ENCODE measurements at places on chromosomes 5 and 9. TPM values are rescaled to one million over a fixed set of nuclear protein-coding genes. Genes with fewer than 3 reads are reported as not detected.

Gene ZNF169
- 10.0 TPM for total RNA-seq

Gene TRAF1
- 1.5 TPM for total RNA-seq

Gene FGF1
- 0.90 TPM for total RNA-seq

Gene BRIX1
- total RNA-seq = 13.6 TPM

Gene PCDHA5
- total RNA-seq = 0.13 TPM

Gene MARVELD2
- 51.0 TPM for total RNA-seq

Gene KIAA0825
- 1.1 TPM for total RNA-seq

Gene GARIN3
- not detected for total RNA-seq

DNA sequence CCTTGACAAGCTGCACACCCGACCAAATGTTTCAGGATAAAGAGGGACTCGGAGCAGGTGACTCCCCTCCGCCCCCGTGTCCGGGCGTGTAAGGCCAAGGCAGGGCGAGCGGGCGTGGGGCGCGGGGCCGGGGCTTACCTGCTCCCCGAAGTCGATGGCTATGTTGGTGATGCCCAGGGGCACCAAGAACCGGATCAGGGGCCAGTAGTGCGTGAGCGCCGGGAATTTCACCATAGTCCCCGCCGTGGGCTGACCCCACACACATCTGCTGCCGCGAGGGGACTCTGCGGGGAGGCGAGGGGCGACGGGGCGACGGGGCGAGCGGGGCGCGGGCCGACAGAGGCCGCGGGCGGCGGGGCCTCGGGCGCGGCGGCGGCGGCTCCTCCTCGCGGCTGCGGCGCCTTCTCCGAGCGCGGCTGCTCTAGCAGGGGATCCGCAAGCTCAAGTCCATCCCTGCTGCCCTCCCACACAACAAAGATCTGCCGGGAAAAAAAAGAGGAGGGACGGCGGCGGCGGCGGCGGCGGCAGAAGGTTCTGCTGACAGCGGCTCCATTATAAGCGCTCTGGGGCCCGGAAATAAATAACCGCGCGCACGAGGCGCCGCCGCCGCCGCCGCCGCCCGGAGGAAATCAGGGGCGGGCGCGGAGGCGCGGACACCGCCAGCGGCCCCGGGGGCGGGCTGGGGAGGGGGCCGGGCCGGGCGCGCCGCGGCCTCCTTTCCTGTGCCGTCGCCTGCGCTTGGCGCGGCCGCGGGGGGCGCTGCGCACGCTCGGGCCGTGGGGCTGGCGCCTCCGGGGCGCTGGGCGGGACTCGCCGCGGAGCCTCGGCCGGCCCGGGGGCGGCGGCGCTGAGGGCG is at the start of gene ANKH:
ANKH (minus strand) TSS at position 565 of the 856 bp plus-strand sequence; CDS start at position 234, 331 bp downstream.
- no peaks in the 10 kb centered on the region for H3K36me3 ChIP-seq
- peak; percentile 79 for DNase-seq
- H3K27ac ChIP-seq = peak within 1 kb of the TSS; percentile 85
- H3K4me3 ChIP-seq = peak within 1 kb of the TSS; percentile 70
- no peaks in the 10 kb centered on the region for H3K27me3 ChIP-seq
- peaks cover 9% of the 10 kb centered on the region for H3K4me1 ChIP-seq

DNA sequence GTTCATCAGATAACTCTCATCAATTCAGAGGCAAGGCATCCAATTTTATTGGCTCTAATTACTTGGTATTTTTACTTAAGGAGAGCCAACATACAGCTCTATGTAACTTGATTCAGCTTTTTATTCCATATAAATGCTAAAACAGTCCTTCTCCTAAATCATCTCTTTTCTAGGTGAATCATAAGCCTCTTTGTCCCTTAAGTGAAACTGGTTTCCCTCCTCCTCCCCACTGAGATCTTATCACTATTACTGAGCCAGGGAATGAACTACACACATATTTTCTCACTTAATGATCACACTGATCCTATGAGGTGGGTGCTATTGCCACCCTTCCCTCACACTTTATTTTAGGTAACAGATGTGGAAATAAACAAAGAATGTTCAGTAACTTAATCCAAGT is 1143.8 kb downstream of the MAT2B start:
- H3K36me3 ChIP-seq = no peaks in the 10 kb centered on the region
- no peak overlapping the region for H3K27ac ChIP-seq
- no peaks in the 10 kb centered on the region for H3K4me1 ChIP-seq
- no peak overlapping the region for H3K4me3 ChIP-seq

GRCh38 chr9:85430659-85431338 is 311.0 kb downstream of the AGTPBP1 start:
- no peaks in the 10 kb centered on the region for H3K27me3 ChIP-seq
- H3K36me3 ChIP-seq = no peaks in the 10 kb centered on the region
- H3K27ac ChIP-seq = no peak overlapping the region
- H3K4me1 ChIP-seq = no peaks in the 10 kb centered on the region
- no peak overlapping the region for H3K4me3 ChIP-seq
- DNase-seq = no peak

GRCh38 chr9:92747459-92748232 is 17.0 kb downstream of the BICD2 start:
- H3K4me3 ChIP-seq = no peak overlapping the region
- DNase-seq = no peak
- no peaks in the 10 kb centered on the region for H3K27me3 ChIP-seq
- peaks cover 4% of the 10 kb centered on the region for H3K4me1 ChIP-seq
- no peak overlapping the region for H3K27ac ChIP-seq

GRCh38 chr5:38468978-38469706 is 87.3 kb downstream of the LIFR start:
- no peak for DNase-seq
- H3K27ac ChIP-seq = peak overlapping the region; percentile 32
- H3K4me3 ChIP-seq = no peak overlapping the region
- no peaks in the 10 kb centered on the region for H3K27me3 ChIP-seq
- no peaks in the 10 kb centered on the region for H3K4me1 ChIP-seq

DNA sequence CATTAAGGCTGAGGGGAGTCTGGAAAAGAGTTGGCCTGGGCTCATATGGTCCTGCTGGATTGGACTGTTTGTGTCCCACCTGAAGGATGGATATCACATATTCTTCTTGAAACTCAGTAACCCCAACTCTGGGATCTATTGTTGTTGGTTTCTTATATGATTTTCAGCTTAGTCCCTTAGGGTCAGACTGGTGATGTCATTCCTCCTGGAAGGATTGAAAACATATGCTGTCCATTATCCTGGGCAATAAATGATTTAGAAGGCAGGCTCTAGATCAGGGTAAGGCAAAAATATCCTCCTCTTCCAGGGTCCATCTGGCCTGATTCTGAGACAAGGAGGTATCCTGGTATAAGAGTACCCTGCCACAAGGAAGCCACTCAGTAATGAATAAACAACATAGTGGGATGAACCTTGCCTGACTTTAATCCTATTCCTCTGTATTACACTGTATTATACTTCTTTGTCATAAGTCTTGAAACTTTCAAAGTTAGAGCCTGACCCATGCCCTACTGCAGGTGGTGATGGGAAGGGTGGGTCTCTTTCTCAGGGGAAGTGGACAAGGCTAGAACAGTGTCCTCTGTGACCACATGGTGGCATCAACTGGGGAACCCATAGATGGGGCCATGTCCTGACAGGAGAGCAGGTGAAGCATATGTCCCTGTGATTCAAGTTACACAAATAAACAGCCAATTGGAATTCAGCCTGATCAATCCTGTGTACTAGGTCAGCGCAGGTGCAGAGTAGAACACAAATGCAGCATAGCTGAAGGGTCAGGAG is 454.4 kb upstream of the TRPC7 start:
- H3K36me3 ChIP-seq = no peaks in the 10 kb centered on the region
- no peaks in the 10 kb centered on the region for H3K27me3 ChIP-seq
- H3K27ac ChIP-seq = no peak overlapping the region
- H3K4me3 ChIP-seq = no peak overlapping the region
- no peak for DNase-seq

- H3K4me1 ChIP-seq = no peaks in the 10 kb centered on the region
- DNase-seq = no peak
- no peak overlapping the region for H3K27ac ChIP-seq
- H3K27me3 ChIP-seq = no peaks in the 10 kb centered on the region
- H3K36me3 ChIP-seq = no peaks in the 10 kb centered on the region
- no peak overlapping the region for H3K4me3 ChIP-seq
These were observed 133.9 kb downstream of the DROSHA start for GRCh38 chr5:31397926-31398557.

- H3K27me3 ChIP-seq = no peaks in the 10 kb centered on the region
- no peaks in the 10 kb centered on the region for H3K36me3 ChIP-seq
- no peak for DNase-seq
- H3K27ac ChIP-seq = no peak overlapping the region
- H3K4me1 ChIP-seq = no peaks in the 10 kb centered on the region
- H3K4me3 ChIP-seq = no peak overlapping the region
These were observed 117.5 kb upstream of the FSTL4 start for GRCh38 chr5:133729800-133730199.

GRCh38 chr9:88873635-88874034 is 117.6 kb upstream of the S1PR3 start:
- no peak overlapping the region for H3K27ac ChIP-seq
- DNase-seq = no peak
- H3K36me3 ChIP-seq = no peaks in the 10 kb centered on the region
- H3K4me1 ChIP-seq = no peaks in the 10 kb centered on the region
- H3K27me3 ChIP-seq = no peaks in the 10 kb centered on the region
- no peak overlapping the region for H3K4me3 ChIP-seq

GRCh38 chr9:132669319-132669697 is 475 bp downstream of the DDX31 start:
- peak overlapping the region; percentile 94 for H3K27ac ChIP-seq
- no peaks in the 10 kb centered on the region for H3K36me3 ChIP-seq
- no peaks in the 10 kb centered on the region for H3K27me3 ChIP-seq
- H3K4me1 ChIP-seq = no peaks in the 10 kb centered on the region

DNA sequence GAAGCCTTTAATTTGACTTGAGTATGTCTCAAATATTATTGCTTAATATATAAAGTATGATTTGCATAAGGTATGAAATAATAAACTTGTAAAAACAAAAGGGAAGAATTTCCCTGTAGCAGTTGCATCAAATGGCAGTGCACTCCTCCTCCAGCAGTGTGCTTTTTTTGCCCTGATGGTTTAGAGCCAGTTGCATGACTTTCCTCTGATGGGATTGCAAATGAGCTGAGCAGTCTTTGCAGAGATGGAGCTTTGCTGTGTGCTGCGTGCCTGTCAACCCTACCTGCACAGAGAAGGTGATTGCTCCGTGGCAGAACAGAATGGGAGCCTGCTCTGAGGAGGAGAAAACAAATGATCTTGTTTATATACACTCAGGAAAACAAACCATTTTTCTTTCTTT is 22.7 kb upstream of the CATSPER3 start:
- DNase-seq = no peak
- no peaks in the 10 kb centered on the region for H3K36me3 ChIP-seq
- H3K4me1 ChIP-seq = no peaks in the 10 kb centered on the region
- H3K27me3 ChIP-seq = no peaks in the 10 kb centered on the region
- H3K4me3 ChIP-seq = no peak overlapping the region

- H3K27ac ChIP-seq = no peak overlapping the region
- H3K27me3 ChIP-seq = no peaks in the 10 kb centered on the region
- H3K36me3 ChIP-seq = no peaks in the 10 kb centered on the region
- H3K4me1 ChIP-seq = no peaks in the 10 kb centered on the region
- no peak for DNase-seq
These were observed 6.0 kb downstream of the SLC2A6 start for GRCh38 chr9:133472753-133473378.

DNA sequence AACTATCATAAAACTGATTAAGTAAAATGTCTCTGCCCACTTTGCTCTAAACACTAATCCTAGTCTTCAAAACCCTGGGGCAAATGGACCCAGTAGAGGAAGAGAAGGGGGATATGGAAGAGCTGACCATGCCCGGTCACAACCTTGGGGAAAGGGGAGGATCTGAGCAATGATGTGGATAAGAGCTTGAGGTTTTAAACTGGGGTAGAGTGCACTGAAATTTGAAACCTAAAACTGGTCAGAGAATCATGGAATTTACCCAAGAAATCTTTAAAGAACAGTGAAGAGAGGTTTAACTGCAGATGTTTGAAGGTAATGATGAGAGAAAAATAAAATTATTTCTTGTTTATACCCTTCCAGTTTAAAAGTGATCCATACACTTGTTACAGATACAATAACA is 110.8 kb downstream of the MRPS30 start:
- no peak overlapping the region for H3K27ac ChIP-seq
- H3K36me3 ChIP-seq = no peaks in the 10 kb centered on the region
- DNase-seq = no peak
- H3K4me1 ChIP-seq = no peaks in the 10 kb centered on the region
- H3K4me3 ChIP-seq = no peak overlapping the region
- H3K27me3 ChIP-seq = no peaks in the 10 kb centered on the region

DNA sequence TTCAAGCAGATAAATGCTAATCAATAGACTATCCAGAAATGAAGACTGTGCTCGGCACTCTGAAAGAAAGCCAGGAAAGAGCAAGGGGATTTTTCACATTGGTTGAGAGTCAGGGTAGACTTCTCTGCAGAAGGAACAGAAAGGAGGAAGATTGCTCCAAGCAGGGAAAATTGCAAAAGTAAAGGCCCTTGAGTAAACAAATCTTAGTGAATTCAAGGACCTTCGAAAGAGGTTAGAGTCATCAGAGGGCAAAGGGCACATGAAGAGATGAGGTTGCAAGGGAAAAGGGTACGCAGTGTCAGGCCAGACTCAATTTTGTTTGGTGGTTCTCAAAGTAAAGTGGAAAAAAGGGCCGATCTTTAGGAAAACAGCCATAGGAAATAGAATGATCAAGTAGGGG is 157.6 kb upstream of the RAI14 start:
- no peaks in the 10 kb centered on the region for H3K36me3 ChIP-seq
- no peaks in the 10 kb centered on the region for H3K4me1 ChIP-seq
- DNase-seq = no peak
- no peak overlapping the region for H3K4me3 ChIP-seq
- H3K27me3 ChIP-seq = no peaks in the 10 kb centered on the region

DNA sequence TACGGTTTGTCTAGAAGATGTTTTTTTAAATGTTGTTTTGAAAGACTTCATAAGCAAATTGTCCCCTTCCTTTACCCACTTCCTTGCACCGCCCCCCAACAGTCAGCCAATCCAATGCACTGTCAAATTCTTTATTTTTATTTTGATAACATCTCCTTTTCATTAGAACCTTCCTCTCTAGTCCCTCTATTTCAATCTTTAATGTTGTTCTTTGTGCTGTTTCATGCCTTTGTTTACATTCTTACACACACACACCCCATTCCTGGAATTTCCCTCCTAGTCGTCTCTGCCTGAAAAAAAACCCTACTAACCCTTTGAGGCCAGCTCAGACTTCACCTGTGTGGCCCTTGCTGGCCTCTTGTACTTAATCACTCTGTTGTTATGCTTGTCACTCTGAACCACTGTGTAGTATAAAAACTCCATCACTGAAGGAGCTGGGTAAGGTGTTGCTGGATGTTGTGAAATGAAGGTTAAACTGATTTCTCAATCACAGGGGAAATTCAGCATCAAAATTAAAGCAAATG is 133.4 kb downstream of the UGCG start:
- no peak overlapping the region for H3K4me3 ChIP-seq
- no peak overlapping the region for H3K27ac ChIP-seq
- H3K4me1 ChIP-seq = peaks cover 4% of the 10 kb centered on the region
- H3K27me3 ChIP-seq = no peaks in the 10 kb centered on the region
- DNase-seq = no peak

- H3K36me3 ChIP-seq = no peaks in the 10 kb centered on the region
- no peak for DNase-seq
- H3K4me3 ChIP-seq = no peak overlapping the region
- no peaks in the 10 kb centered on the region for H3K27me3 ChIP-seq
- no peak overlapping the region for H3K27ac ChIP-seq
- no peaks in the 10 kb centered on the region for H3K4me1 ChIP-seq
These were observed 25.5 kb downstream of the CATSPER3 start for GRCh38 chr5:134993161-134993560.
